ENCODE measurements at places on chromosomes 6 and 20.

DNA sequence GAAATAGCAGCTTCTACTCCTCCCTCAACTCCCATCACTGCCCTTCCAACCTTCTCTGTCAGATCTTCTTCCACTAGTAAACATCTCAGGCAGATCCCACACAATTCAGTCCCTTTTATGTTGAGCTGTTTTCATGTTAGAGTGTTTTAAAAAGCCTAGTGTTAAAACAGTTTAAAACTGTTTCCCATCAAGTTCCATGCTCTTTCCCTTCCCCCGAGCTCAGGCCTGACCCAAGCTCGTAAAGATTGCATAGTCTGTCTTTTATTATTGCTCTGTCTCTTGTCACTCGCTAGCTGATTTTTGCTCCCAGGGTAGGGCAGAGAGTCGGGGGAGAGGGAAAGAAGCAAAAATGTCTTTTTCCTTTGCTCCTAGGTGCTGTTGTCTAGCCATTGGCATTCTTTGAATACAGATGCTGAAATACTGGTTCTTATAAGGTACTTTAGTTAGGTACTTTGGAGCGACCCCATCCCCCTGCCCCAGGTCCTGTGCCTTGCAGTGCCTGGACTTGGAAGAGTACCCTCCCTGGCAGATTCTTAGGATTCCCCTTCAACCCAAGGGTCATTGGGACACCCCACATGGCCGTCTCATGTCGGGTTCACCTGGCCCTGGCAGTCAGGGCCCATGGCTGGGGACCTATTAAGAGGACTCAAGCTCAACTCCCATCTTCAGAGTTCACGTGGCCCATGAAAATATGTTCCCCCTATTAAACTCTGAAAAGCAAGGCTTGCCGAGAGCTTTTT is 101.2 kb upstream of the ARMC2 start:
- DNase-seq = no peak

- DNase-seq = no peak
These were observed 19.3 kb downstream of the ABCF1 start for GRCh38 chr6:30590509-30590908.

DNA sequence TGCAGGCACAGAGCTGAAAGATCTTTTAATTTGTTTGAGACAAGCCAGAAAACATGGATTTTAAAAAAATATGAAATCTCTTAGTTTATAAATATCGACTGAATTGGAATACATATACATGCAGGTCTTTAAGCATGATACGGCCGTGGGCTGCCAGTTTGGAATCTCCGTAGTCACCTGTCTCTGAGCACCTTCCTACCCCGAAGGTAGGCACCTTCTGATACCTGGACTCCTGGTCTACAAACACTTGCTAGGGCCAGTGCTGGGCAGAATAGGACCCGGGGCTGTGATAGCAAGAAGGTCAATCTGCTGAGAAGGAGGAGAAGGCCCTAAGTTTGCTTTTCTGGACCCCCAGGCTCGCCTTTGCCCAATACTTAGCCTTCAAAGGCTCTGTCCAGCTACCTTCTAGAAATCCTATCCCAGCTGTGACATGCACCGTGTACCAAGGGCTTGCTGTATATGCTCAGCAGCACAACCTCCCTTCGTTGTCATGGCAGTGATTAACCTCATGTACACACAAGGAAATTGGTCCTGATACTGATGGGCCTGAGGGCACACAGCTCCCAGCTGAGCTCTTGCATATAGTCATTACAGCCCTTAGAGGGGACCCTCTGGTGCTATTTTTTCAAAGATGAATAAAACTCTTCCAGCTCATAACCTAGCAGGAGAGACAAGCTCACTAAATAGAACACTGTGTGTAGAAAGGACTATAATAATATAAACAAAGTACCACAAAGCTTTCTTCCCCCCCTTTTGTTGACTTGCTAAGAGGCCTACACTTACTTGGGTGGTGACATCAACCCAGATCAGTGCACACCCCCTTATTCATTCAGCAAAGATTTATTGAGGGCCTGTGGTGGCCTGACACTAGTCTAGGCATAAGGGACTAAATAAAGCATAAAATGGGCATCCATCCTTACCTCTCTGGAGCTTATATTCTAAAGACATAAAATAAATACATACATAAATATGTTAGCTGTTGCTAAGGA is 17.7 kb downstream of the SNPH start:
- DNase-seq = no peak

- DNase-seq = no peak
These were observed 118.0 kb downstream of the DLL1 start for GRCh38 chr6:170172825-170173256.

- DNase-seq = no peak
These were observed 200.2 kb downstream of the UBE3D start for GRCh38 chr6:82865461-82865860.

GRCh38 chr6:96631248-96631647 is 68.3 kb downstream of the FHL5 start:
- DNase-seq = no peak

GRCh38 chr6:120899932-120900331 is 434.3 kb downstream of the TBC1D32 start:
- DNase-seq = no peak

DNA sequence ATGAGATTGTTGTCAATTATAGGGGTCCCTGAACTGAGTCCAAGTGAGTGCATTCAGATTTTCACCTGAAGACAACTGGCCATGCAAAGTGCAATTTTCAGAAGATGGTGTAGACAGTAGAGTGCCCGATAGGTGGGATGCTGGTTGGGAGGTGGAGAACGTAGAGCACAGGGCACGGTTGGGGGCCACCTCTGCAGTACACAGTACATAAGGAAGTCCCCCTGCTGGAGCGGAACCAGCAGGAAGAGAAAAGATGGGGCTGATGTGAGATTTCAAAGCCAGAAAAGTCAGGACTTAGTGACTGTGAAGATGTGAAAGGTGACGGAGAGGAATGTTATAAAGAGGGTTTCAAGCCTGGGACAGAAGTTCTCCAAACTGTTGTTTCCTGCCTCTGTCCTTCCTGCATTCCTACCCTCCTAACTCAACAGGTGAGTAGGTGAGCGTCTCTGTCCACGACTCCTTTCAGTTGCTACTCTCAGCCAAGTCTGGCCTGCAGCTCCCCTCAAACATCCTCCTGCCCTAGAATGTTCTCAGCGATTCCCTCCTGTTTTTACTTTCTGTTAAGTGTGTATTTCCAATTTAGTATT is 330.8 kb downstream of the PRL start:
- no peak for DNase-seq

DNA sequence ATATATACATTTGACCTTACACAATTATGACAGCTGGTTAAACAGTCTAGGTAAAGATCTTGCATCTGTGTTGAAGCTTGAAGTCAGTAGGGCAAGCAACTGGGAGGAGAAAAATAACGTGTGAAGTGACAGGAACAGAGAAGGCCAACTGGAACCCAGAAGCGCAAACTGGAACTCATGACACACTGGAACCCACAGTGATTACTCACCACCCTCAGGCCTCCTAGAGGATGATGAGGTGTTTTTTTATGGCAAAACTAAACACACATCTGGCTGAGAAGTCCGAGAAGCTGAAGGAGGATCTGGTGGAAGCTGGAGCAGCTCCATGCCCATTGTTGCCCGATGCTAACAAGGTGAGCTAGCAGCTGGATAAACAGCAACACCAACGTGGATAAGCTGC is 108.1 kb downstream of the TMEM200A start:
- DNase-seq = no peak

- DNase-seq = no peak
These were observed 4.1 kb downstream of the PRR18 start for GRCh38 chr6:166304106-166304505.

- no peak for DNase-seq
These were observed 45.8 kb downstream of the AGPAT4 start for GRCh38 chr6:161228096-161228495.

GRCh38 chr6:48894469-48894868 is 568.6 kb downstream of the MMUT start:
- no peak for DNase-seq

- DNase-seq = no peak
These were observed 93.7 kb upstream of the PROKR2 start for GRCh38 chr20:5410470-5410869.

- no peak for DNase-seq
These were observed 29.3 kb downstream of the KCNQ5 start for GRCh38 chr6:72651174-72651573.

GRCh38 chr6:113405326-113406047 is 451.7 kb upstream of the MARCKS start:
- DNase-seq = no peak

DNA sequence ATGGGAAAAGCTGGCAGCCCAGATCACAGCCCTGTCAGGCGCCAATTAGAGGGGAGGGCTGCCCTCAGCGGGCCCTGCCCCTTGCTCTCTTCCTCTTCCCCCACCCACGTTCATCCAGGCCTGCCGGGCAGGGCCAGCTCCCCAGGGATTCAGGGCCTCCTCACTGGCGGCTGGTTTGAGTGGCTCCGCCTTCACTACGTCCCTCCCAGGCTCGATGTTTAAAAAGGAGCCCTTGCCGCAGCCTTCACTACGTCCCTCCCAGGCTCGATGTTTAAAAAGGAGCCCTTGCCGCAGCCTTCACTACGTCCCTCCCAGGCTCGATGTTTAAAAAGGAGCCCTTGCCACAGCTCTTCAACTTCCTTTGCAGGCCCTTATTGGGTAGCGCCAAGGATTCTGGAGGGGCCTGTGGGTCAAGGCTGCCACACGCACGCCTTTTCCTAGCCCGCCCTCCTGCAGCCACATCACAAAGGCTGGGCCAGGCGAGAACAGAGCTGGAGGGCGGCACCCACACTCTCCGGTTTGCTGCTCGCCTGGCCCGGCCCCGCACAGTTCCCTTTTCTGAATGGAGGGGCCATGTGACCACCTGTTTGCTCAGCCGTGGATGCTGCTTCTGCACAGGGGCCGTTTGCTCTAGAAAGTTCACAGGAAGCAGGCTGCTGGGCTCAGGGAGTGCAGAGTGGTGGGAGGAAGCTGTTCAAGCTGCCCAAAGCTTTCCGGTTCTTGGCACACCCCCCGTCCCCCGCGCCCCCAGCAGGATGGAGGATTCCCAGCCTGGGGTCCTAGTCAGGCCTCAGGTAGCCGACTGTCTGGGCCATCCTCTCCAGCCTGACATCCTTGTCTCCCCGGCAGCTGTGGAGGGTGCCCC is 1.6 kb downstream of the SLC17A9 start:
- peak; percentile 50 for DNase-seq

Data from activated naive CD4-positive, alpha-beta T cell treated with anti-CD3 and anti-CD28 coated beads, Interleukin-2, amount 50 U/mL, for 16 hours (primary cell).